ENCODE measurements at places on chromosomes 5 and 9.

DNA sequence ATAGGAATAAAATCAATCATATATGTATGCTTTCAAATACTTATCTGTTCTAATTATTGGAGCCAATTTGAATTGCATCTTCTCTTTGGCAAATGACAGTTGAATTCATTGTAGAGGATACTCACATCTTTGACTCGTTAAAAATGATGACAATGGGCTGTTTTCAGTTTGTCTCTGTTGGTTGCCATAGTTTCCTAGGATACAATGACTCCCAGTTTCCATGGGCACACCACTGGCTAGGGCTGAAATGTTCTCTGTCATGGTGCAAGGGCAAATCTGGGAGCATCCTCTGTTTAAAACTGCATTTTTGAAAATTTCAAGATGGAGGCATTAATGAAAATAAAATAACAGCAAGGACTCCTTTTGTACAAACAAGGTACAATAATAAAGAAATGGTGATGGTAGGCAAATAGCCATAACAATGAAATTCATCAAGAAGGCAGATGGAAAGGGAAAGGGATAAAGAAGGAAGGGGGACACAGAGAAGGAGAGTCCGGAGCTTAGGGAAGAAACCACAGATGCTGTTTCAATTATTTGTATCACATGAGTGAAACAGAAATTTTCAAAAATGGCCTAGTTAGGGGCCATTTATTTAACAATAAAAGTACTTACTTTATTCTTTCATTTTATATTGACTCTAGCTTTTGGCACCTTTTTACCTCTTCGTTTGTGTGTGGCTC is 378.8 kb upstream of the SEMA6A start:
- DNase-seq, result no peak

GRCh38 chr9:85443190-85443598 is 298.6 kb downstream of the AGTPBP1 start:
- no peak for DNase-seq

GRCh38 chr5:125175348-125176004 is 429.0 kb upstream of the ZNF608 start:
- peak; percentile 41 for DNase-seq

DNA sequence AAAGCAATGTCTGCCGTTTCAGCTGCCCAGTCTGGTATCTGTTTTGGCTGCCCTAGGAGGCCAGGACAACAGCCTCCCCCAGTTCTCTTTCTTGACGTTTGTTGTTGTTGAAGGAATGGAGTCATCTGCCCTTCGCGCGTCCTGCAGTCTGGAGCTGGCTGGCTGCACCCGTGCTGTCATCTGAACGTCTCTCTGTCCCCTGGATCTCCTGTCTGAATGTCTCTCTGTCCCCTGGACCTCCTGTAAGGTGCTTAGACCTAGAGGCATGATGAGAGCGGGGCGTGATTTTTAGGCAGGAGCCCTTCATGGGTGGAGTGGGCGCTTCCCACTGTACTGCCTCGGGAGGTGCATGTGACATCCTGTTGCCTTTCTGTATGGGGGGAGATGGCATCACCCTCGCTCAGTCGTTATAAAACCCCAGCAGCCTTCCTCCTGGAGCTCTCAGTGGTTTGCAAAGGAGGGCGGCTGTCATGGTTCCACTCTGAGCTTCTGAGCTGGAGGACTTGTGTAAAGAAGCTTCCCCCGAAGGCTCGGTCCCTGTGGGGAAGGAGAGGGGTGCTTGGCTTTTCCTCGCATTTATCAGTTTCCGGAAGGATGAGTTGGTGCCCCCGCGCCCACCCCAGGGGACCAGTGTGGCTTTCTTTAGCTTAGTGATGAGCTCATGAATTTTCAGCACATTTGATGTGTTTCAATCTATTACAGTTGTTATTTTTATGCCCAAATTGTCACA is 49.8 kb upstream of the OLFM1 start:
- DNase-seq, result no peak

- peak; percentile 78 for DNase-seq
Measured at GRCh38 chr5:126917918-126918614, 112.3 kb downstream of the MARCHF3 start.

GRCh38 chr9:111992523-111992922 is 95.9 kb downstream of the UGCG start:
- peak; percentile 53 for DNase-seq

GRCh38 chr5:3198074-3198449 is 397.6 kb upstream of the IRX1 start:
- DNase-seq, result no peak

DNA sequence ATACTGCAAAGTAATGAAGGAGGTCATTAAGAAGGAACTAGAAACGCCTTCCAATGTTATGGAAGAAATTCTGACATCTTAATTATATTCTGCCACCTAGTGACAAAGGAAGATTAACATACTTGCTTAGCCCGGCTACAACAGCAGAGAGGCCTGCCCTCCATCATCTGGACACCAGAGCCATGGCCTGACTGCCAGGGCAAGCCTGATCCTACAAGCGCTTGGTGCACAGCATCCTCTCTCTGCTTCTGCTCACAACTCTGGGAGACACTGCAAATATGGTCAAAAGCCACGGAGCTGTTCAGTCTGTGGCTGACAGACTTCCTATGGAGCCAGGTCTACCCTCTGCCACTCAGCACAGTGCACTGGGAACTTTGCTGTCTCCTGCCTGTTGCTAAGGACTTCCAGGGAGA is 87.3 kb upstream of the SLC44A1 start:
- peak; percentile 71 for DNase-seq

- DNase-seq, result peak; percentile 48
Measured at GRCh38 chr9:72951520-72952380, 1.1 kb downstream of the ALDH1A1 start.

DNA sequence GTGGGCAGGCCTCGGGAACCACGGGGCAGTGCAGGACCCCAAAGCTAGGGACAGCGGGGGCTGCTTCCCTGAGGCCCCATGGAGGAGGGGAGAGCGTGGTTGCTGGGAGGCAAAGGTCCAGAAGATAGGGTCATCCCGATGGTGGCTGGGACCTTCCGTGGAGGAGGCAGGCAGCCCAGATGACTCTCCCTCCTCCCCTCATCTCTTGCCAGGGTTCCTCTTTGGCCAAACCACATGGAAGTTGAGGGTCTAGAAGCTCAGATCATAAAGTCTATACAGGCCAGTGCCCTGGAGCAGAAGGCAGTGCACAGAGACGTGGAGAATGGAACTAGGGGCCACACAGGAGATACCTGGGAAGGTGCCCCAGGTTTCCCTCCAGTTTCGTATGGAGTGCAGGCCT is 22.6 kb downstream of the DAB2IP start:
- DNase-seq, result no peak

DNA sequence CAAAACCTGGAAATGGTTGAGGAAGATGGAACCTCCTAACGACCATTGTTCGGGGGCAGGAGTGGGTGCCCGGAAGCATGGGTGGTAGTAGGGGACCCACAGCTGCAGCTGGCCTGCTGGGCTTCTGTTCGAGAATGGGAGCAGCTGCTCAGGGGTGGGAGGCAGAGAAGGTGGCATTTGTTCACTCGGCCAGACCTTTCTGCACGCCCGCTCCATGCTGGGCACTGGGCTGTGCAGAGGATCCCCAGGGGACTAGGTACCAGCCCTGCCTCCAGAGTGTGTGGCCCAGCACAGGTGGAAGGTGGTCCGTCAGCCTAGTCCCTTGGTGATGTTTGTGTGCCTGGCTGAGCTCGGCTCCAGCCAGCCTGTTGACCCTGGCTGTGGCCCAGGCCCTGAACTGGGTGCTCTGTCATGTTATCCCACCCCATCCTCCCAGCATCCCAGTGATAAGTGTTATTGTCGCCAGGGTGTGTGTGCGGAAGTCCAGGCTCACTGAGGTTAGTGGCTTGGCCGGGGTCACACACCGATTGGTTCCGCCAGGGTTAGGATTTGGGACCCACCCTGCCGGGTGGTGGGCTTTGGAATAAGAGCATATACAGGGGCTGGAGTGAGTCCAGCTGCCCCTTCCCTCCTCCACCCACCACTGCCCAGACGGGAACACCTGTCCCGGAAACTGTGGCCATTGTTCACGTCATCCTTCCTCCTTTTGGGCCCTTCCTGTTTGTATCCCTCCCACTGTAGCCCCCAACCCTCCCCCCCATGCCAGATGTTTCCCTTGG is 4.8 kb downstream of the N4BP3 start:
- peak; percentile 84 for DNase-seq

DNA sequence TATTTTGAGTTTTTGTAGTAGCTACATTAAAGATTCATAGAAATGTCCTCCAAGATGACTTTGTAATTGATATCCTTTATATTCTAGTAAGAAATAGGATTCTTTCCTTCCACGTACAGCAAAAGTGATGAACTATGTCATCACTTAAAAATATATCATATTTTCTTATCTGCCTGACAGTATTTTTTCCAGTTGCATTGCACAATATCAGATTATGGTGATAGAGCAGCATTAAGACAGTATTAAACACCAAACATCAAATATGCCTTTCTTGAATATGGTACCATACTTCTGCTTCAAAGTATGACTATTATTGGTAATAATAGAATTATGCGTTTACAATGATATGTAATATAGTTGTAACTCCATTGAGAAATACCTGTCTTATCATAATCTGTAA is 919.8 kb upstream of the EDIL3 start:
- DNase-seq, result no peak

DNA sequence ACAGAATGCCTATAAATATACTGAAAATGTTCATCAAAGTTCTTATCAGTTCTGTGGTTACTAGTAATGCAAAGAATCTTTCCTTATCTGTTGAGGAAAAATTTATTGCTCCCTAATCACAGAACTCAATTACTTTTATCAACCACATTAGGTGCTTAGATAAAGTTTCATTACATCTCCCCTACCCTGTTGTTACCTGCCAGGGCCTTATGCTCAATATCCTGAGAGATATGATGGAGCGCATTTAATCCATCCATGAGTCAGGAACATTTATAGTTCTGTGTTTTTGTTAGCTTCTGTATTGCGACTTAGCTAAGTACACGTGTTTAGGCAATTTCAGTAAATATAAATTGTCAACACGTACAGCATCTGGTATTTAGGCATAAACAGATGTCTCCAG is 164.3 kb upstream of the ST8SIA4 start:
- DNase-seq, result no peak

DNA sequence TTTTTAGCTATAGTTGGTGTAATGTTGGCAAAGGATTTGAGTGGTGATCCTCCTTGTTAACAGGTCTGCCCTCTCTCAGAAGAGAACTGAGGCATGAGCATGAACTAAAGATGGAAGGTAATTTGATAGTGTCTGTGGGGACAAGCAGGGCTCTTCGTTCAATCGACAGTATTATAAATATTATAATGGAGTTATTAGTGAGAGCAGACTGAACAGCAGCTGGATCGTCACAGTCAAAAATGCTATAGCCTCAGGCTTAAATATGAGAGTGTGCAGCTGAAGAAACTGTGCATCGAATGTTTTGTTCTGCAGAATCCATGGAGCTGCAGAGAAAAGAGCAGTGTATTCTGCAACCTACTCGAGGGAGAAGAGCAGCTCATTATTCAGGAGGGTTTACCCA is 757.3 kb downstream of the DNAH5 start:
- DNase-seq, result no peak

DNA sequence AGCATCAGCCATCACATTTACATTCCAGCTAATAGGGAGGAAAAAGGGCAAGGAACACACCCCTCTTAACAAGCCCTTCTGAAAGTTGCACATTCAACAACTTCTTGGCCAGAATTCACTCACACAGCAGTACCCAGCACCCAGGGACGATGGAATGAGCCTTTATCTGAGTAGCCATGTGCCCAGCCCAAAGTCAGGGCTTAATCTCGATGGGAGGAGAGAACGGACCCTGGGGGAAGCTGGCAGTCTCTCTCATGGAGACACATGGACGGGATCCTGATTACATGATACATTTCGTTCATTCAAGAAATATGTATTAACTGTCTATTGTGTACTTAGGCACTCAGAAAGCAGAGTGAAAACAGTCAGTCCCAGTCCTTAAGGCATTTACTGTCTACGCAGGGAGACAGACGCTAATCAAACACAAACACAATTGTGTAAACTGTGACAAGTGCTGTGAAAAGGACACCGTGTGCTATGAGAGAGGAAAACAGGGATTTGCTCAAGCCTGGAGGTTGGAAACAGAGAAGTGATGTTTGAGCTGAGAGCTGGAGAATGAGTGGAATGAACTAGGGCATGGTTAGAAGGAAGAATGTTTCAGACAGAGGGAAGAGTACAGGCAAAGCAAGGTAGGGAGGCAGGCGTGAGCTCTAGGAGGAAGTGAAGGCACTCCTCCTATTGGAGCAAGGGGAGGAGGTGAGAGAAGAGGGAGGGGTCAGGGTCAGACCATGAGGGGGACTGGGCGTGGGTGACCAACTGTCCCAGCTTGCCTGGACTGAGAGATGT is 7.4 kb downstream of the OTULINL start:
- DNase-seq, result no peak

- DNase-seq, result peak; percentile 93
Measured at GRCh38 chr9:78035383-78035993, 3.9 kb upstream of the GNAQ start.

GRCh38 chr5:157180374-157181264 is at the start of gene ITK:
TSS of gene ITK (plus strand) at chr5:157180840. CDS start at chr5:157180978, 138 bp downstream.
- DNase-seq, result no peak

DNA sequence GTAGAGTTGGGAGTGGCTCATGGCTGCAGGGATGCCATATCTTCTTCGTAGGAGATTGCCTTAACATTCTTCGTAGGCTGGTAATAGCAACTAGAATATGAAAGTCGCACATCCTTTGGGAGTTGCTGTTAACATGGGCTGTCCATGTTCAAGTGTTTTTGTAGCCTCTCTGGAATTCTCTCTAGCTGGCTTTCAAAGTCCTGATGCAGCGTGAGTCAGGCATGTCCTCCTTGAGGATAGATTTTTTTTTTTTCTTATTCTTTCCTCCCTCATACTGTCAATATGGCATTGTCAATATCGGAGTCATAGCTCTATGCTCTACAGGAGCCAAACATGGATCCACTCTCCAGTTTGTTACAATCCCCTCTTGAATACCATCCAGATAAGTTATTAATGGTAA is 494.8 kb upstream of the WWC1 start:
- DNase-seq, result no peak

GRCh38 chr9:129006328-129007034 is 21.6 kb downstream of the SH3GLB2 start:
- peak; percentile 85 for DNase-seq

DNA sequence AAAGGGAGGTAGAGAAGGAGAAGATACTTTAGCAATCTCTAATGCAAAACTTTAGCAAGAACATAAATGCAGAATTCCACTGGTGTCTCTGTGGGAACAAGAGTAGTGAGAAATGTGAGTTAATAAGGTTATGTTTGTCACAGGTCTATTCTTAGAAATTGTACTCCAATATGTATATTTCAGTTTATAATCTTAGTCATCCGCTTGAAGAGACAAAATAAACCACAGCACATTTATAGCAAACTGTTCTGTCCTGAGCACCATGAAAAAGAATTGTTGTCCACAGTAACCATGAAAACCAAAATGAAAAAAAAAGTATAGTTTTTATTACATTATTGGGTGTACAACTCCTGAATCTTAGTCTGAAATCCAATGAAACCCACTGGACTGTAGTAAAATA is 93.6 kb upstream of the TSLP start:
- no peak for DNase-seq

Measured in dermis blood vessel endothelial cell (primary cell).